Stimulated activated CD8-positive, alpha-beta memory T cell treated with anti-CD3 and anti-CD28 coated beads, Interleukin-2, amount 100 ng/mL, for 48 hours (primary cell): ENCODE measurements at places on chromosomes 7 and 10.

GRCh38 chr7:73906874-73907273 is 45.9 kb downstream of the TMEM270 start:
- no peak for DNase-seq

DNA sequence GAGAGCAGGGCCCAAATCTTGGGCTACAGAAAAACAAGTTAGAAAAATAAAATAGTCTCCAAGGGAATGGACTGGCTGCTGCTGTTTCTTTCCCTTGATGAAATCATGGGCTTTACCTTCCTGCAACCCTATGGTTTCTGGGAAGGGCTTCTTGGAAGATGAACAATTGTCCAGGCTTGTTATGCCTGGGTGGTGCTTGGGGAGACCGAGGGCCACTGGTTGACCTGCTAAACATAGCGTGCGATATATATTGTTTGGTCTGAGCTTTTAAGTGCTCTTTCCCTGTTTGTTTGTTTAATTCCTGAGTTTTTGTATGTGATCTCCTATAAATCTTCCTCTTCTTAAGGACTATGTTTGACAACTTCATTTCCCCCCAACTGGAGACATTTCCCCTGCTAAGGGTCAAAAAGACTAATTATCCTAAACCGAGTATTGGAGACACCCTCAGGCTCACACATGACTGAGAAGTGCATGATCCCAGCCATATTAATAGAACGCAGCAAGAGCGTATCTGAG is 37.9 kb downstream of the SLC25A28 start:
- no peak for DNase-seq

DNA sequence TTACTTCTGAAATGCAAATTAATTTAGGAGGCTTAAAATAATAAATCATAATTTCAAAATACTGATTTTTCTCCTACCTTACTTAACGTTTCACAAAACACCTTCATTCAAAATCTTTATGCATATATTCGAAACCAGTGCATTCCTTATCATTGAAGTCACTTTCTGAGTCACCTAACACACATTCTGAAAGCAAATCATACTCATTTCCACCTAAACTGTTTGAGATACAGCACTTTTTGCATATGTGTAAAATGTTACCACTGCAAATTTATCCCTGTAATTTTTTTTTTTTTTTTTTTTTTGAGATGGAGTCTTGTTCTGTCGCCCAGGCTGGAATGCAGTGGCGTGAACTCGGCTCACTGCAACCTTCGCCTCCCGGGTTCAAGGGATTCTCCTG is 15.7 kb downstream of the PPP3CB start:
- no peak for DNase-seq

DNA sequence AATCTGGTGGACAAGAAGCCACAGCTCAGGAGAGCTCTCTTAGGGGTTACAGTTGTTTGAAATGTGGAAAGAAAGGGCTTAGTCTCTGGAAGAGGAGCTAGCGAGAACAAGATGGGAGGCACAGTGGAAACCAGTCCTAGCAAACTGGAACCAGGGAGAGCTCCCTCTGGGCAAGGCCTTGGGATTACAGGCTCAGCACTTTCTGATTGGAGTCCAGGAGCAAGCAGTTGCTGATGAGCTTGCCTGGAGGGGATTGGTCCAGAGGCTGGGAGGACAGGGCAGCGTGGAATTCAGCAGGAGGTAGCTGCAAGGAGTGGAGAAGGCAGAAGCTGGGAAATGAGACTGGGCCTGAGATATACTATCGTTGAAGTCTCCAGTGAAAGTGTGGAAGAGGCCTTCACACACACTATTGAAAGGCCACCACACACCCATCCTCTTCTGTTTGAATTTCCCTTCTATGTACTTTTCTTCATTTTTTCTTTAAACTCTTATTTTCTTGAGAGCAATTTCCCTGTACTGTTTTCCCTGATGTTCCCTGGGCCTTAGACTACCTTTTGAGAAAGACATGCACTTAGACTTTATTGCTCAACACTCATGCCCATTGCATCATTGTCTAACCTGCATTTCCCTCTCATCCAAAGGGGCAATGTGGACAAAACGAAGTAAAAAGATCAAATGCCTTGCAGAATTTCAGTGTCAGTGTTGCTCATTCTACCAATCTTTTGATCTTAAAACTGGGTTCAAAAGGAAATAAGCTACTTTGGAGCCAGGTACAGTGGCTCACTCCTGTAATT is 57.8 kb upstream of the LANCL2 start:
- no peak for DNase-seq

DNA sequence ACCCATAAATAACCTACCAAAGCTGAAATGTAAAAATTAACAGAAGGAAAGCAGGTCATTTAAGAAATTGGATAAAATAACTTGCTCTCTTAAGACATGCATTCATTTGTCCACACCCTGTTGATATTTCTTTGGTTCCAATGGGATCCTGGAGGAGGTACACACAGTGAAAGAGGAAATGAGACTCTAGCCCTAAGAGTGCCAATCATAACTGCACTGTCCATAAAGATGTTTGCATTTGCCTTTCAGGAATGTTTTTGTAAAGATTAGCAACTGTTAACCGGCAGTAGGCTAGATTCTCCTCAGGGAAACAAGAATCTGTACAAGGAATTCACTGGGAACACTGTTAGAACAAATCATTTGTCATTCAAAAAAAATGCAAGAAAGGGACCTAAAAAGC is 61.0 kb downstream of the MEOX2 start:
- no peak for DNase-seq

GRCh38 chr10:127942811-127943210 is 35.9 kb downstream of the PTPRE start:
- no peak for DNase-seq

DNA sequence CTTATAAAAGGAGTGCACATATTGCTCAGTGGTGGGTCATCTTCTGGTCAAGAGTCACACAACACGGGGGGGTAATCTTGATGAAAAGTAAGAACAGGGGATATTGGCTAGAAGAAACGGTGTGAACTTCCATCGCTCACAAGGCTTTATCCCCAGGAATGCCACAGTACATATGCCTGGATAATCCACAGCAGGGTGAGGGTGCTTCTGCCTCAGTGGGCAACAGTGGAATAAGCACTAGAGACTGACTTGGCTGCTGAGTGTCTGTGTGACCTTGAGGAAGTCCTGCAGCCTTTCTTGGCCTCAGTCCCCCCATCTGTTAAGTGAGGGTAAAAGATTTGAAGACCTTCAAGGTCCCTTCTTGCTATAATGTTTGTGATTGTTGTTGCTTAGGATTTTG is 44.9 kb upstream of the SHH start:
- DNase-seq = no peak

- DNase-seq = no peak
Measured at GRCh38 chr10:60235001-60235400, 154.7 kb downstream of the ANK3 start.

DNA sequence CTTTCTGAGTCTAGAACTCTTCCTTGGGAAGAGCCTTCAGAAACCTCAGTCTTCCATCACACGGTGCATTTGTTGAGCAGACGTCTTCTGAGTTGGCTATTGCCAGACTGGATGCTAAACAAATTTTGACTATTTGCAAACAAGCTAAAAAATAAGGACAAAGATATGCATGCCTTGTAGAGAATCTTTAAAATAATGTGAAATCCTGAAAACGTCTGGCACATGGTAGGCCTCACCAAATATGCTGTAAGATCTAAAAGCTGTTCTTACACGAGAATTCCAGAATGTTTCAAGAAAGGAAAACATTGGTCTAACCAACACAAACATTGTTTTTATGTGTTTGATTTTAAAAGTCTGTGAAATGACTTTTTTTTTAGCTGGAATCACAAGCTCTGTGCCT is 11.3 kb downstream of the ZNF467 start:
- DNase-seq = no peak

- no peak for DNase-seq
Measured at GRCh38 chr7:43083106-43083505, 29.3 kb upstream of the HECW1 start.

DNA sequence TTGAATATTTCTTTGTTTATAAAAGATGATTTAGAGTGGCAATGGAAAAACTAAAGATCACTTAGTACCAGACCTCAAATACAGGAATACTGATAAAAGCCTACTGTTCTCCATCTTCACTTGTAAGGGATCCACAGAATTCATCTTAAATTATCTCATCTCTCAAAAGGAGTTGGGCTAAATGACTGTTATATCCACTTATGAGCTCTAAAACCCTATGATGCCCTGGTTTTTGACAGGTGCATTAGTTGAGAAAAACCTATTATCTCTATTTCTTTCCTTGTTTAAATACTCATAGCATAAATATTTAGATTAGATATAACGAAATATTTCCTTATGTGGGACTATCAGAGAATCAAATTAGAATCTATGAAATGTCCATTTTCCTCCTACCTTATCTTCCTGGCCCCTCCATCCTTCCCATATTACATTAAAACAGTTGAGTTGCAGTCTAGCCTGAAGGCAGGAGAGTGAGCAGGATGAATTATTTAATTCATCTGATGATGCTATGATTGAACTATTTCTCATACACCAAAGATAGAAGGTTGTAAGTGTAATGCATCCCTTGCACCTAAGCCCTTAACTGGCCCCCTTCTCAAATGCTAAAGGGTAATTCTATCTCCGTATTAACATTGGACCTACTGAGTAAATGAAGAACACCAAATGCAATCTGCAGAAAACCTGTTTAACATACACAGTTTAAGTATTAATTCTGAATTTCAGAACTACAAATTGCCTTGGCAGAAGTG is 29.7 kb downstream of the PPP3CB start:
- no peak for DNase-seq

GRCh38 chr10:612696-613095 is 76.8 kb downstream of the DIP2C start:
- no peak for DNase-seq

GRCh38 chr10:14389981-14390590 is 59.4 kb upstream of the FRMD4A start:
- DNase-seq = peak; percentile 8

GRCh38 chr10:5692461-5693358 is 8.1 kb downstream of the TASOR2 start:
- peak; percentile 51 for DNase-seq

- DNase-seq = no peak
Measured at GRCh38 chr7:42617806-42618457, 293.9 kb downstream of the C7orf25 start.

DNA sequence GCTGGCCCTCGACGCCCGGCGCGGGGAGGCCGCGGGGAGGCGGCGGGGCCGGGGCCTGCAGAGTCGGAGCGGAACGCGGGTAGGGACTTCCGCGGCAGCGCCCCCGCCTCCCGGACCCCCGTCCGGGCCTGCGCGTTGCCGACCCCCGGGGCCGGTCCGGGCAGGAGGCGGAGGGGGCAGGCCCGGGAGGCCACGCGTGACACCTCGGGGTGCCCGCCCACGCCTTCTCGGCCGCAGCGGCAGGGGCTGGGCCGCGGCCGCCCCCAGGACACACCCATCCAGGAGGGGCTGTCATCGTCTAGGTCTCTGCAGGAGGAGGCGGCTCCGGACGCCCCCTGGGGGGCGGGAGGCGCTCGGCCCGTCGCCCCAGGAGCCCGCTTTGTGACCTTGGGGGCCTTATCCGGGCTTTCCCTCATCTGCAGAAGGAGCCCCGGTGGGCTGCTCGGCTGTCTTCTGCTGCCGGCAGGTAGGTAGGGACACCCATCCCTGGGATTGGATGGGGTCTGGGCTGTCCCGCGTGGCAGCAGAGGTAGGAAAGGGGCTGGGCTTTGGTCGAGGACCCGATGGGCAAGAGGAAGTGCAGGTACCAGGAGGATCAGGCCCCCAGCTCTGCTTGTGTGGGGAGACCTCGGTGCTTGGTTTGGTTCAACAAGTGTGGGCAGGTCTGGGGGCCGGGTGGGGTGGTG is 569 bp downstream of the ZNF316 start:
- peak; percentile 50 for DNase-seq
